ENCODE measurements at places on chromosomes 7 and 10.
A peak's percentile ranks its signal among the peaks of the same experiment; 100 is the strongest.

DNA sequence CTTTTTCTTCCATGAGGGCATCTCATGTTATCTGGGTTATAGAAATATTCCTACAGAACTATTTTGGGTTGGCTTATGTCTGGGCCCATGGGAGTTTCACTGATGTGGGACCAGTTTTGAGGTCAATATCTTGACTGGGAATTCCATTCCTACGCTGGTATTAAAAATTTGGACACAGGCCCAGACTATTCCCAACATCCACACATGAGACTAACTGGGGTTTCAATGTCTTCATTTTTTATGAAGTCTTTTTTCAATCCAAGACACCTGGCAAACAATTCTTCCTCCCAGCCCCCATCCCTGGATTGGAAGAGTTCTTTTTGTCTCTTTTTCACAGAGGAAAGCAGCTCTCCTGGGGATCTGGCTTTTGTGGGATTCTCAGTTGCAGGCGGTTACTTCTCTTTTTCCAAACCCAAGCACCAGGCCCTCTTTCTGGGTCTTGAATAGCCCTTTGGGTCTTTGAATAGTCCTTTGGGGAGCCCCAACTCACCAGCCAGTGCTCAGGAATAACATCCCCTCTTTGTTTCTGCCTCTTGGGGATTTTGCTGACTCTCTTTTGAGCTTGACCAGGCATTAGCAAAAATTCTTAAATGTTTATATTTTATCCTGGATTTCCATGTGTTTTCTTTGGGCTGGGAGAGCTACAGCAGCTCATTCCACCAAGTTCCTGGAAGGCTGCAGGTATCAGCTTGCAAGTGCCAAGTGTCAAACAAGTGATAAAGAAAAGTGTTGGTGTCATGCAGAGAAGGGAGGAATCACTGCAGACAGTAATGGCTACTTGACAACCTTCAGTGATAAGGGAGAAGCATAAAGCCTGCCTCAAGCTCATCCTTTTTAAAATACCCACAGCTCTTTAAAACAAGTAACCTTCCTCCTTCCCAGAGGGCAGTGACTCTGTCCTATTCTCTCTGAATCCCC is 234.3 kb downstream of the ADAM12 start:
- DNase-seq: no peak

GRCh38 chr7:149626972-149627371 is 129.4 kb upstream of the ZNF746 start:
- DNase-seq: no peak

DNA sequence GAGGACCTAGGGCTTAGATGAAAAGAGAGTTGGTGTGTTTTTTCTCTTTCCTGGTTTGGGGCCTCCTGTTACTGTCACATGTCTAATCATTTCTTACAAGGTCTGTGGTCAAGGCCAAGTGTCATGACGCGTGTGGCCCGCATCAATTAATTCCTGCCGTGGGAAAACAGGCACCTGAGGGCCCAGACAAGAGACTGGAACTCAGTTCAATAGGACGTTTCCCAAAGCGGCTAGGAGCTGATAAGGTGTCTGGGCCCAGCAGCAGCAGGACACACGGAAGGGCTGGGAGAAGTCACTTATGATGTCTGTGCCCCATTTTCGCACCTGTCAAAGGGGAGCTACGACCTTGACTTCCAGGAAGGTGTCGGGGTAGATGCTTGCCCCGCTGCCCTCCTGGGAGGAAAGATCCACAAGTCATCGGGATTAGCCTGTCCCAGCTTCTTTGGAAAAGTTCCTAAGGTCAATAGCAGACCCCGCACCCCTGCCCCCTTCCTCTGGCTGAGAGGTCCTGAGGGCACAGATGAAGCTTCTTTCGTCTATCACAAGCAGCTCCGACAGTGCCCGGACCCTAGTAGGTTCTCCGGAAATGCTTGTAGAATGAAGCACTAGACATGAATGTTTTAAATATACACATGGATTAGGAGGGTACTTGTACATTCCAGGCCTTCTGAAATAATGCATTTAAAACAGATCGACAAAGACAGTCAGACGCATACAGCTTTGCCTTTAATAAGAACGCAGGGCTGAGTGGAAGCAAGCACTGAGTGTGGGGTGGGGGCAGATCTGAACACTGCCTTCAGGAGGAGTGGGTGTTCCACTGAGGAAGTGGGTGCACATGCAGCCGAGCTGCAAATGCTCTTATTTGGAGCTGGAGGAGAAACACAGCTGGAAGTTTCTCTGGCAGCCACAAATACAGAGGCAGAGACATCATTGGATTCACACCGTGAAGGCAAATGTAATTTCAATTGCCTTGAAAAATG is 237.5 kb upstream of the GRB10 start:
- DNase-seq: no peak

GRCh38 chr10:131778842-131779241 is 122.0 kb upstream of the PPP2R2D start:
- no peak for DNase-seq

- no peak for DNase-seq
These were observed 67.5 kb downstream of the ATXN7L1 start for GRCh38 chr7:105808703-105809590.

- DNase-seq: no peak
These were observed 66.3 kb downstream of the CHST15 start for GRCh38 chr10:124027031-124027611.

- no peak for DNase-seq
These were observed 268.4 kb downstream of the TCERG1L start for GRCh38 chr10:131043039-131043691.

DNA sequence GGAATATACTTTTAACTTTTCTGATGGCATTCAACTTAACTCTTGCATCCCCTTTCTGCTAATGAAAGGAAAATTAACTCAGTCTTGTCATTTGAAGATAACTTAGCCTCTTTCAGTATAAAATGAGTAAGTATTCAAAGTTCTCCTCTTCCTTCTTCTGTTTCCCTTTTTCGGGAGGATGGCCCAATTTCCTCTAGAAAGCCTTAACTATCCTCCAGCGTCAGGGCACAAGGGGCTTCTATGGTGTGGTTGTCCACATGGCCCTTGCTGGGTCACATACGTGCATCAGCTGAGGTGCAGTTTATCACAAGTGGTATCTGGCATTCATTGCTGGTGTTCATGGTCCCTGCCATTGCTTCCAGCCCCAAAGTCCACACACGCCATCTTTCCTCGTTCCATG is 17.8 kb upstream of the GSAP start:
- DNase-seq: no peak

GRCh38 chr7:114175125-114175524 is 239.5 kb upstream of the FOXP2 start:
- DNase-seq: no peak

GRCh38 chr7:30222515-30223215 is 61.7 kb upstream of the ZNRF2 start:
- no peak for DNase-seq

DNA sequence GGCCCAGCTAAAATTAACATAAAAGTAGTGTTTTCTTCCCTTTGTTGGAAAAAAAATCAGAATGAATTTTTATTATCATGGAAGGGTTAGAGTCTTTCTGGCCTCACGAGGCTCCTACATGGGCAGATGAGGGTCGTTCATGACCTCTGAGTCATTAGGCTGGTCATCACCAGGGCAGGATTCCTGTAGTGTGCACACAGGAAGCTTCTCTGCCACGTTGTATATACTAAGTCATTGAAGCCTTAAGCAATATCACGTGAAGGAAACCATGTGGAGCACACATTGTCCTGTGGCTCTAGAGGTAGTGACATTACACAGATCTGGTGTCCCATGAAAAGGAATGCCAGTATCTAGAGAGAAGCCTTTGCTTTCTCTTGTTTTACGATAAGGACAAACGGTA is 84.7 kb upstream of the C1QL3 start:
- DNase-seq: no peak

DNA sequence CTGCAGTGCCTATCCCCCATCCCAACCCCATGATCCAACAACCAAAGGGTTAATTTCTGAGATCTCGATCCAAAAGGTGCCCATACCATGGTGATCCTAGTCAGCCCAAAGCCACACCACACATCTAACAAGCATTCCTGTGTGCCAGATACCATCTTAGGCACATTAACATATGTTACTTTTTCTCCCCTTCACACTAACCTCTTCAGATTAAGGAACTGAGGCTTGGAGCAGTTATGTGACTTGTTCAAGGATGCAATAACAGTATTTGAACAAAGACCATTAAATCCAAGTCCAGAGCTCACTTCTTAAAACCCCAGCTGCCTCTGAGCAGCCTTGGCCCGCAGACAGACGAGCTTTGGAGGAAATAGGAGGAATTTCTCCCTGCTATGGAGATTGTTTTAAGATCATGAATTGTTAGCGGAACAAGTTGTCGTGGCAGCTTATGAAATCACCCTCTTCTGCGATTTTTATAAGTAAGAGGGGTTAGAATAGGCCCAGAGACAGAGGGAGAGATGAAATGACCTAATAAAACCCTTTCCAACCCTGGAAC is 327.2 kb downstream of the KCNMA1 start:
- no peak for DNase-seq

GRCh38 chr7:8168336-8168735 is 93.6 kb downstream of the ICA1 start:
- no peak for DNase-seq

DNA sequence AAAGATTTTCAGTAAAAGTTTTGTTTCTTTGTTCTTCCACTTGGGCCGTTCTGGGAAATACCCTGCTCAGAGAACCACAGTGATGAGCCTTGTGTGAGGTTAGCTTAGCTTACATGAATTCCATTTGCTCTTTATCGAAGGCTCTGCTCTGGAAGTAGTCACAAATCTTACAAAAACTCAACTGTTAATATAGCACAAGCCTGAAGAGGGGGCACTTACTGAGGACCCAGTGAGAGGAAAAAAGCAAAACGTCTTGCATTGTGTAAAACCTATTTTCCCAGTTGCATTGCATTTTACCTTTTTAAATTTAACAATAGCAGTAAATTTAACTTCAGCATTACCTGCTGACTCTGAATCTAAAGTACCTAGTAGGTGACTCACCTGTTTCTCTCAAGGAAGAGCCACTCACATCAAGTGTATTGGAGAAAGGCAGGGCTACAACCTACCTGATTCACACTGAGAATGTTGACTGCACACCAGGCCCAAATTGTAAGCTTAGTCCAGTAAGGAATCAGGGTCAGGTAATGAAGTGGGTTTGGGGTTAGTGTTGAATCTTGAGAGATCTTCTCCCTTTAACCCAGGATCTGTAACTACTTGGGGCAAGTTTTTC is 42.3 kb downstream of the PPP1R17 start:
- no peak for DNase-seq

DNA sequence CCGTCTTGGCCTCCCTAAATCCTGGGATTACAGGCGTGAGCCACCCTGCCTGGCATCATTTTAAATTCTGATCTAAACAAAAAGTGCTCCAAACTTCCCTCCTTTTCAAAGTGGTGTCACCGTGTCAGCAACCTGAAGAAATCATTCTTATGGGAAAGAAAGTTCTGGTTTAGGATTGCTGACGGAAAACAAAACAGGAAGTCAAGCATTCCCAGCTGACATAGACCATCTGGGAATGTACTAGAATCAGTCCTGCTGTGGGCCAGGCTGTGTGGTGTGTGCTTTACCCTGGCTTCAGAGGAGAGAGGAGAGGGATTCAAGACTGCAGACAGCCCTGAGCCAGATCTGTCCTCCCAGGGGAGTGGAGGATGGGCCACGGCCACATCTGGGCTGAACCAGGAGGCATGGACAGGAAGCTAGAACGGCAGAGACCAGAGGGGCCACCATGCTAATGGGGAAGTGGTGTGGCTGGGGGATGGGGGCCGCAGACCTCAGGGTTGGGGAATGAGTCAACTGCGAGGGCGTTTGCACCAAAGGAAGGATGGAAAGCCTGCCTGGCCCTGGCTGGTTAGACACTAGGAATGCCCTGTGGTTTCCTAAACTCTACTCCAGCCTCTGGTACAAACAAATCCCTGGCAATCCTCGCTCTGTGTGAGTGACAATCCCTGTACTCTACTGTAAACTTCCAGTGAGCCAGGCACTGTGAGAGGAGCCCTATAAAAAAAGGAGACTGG is 16.7 kb upstream of the CLIP2 start:
- no peak for DNase-seq

- DNase-seq: peak; percentile 89
These were observed 809 bp upstream of the OGA start for GRCh38 chr10:101818872-101819633.

DNA sequence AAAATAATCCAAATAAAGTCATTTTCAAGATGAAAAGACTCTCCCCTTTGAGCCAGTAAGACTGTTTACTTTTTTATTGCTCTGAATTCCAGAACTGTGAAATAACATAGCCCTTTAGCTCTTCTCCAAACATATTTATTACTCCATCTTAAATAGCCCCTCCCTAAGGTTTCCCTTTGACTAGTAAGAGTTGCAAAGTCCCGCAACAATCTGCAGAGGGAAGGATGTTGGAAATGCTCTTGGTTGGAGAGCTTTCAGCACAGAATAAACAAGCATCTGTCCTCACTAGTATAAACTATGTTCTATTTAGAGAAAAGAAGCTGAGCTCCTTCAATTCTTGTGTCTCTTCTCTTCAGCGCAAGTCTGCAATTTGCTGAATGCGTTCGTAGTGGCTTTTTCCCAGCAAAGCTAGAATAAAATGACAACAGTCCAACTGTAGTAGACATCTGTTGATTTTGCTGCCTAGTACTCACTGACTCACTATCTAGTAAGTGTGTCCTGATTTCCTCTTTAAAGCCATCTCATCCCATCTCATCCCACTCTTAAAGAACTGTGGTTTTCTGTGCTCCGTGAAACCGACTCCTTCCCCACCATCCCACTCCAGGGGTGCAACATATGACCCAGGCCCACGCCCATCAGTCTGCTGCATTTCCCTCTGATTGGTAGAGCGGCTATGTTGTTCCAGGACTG is 104.0 kb downstream of the FAM107B start:
- no peak for DNase-seq

- no peak for DNase-seq
These were observed 110.0 kb downstream of the HGF start for GRCh38 chr7:81659697-81660395.

DNA sequence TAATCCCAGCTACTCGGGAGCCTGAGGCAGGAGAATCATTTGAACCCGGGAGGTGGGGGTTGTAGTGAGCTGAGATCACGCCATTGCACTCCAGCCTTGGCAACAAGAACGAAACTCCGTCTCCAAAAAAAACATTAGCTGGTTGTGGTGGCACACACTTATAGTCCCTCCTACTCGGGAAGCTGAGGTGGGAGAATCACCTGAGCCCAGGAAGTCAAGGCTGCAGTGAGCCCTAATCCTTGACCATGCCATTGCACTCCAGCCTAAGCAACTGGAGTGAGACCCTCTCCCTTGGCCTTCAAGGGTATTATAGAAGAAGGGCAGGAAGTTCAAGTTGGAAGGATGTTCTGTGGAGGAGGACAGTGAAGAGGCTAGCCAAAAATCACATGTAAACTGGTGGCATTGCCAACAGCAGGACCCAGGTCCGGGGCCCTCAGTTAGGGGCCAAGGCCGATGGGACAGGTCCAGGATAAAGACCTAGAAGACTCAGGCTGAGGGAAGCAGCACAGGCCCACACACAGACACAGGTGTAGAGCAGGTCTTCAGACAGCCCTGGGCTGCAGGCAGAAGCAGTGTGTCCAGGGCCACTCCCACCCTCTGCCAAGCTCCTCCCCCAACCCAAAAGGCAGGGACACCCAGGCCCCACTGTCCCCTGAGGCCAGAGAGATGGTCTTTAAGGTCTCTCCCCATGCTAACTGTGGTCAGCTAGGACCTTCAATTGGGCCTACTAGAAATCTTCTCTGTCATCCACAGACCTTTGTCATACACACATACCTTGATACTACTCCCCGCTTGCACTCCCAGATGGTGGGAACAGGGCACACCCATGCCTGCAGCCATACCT is 8.4 kb upstream of the SAMD8 start:
- DNase-seq: no peak

GRCh38 chr7:2572101-2572842 is 13.5 kb downstream of the IQCE start:
- DNase-seq: no peak

Data from NCI-H82 (cell line).